ENCODE measurements at places on chromosomes 3 and 15. TPM values are rescaled to one million over a fixed set of nuclear protein-coding genes. Genes with fewer than 3 reads are reported as not detected.

Gene P2RY13
- not detected for total RNA-seq

Gene BSN
- total RNA-seq: 0.09 TPM

Gene CLRN1
- total RNA-seq: not detected

GRCh38 chr3:167852216-167852615, 116.7 kb downstream of the SERPINI1 start:
- H3K4me1 ChIP-seq: no peaks in the 10 kb centered on the region
- no peak for DNase-seq
- no peaks in the 10 kb centered on the region for H3K27me3 ChIP-seq

- no peak for DNase-seq
- H3K4me3 ChIP-seq: no peak overlapping the region
- peaks cover 3% of the 10 kb centered on the region for H3K36me3 ChIP-seq
- peaks cover 10% of the 10 kb centered on the region for H3K27me3 ChIP-seq
- H3K27ac ChIP-seq: no peak overlapping the region
- no peaks in the 10 kb centered on the region for H3K4me1 ChIP-seq
These were observed 23.6 kb upstream of the TRIM59 start for GRCh38 chr3:160473221-160473620.

DNA sequence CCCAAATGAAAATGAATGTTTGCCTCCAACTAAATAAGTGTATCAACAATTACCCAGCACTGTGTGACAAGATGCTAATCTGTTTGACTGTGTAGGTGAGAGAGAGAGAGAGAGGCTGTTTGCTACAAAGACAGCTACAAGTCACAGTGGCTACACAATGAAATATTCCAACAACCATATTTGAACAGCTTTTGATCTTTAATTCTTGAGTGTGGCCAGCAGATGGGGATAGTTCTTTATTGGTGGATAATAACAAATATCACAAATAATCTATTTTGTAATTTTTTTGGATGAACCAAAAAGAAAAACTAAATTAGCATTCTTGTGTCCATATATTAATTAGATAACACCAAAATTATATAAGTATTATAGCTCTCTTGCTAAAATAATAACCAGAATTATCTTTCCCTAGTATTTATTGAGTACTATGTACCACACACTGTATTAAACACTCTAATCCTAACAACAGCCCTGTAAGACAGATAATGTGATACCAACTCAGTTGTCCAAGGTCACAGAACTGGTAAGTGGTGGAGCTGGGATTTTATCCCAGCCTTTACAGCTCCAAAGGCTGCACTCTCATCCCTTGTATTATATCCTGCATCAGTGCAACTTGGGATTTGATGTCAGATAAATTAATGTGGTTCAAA, 61.9 kb upstream of the C3orf80 start:
- H3K27me3 ChIP-seq: peaks cover 7% of the 10 kb centered on the region
- no peak overlapping the region for H3K27ac ChIP-seq

DNA sequence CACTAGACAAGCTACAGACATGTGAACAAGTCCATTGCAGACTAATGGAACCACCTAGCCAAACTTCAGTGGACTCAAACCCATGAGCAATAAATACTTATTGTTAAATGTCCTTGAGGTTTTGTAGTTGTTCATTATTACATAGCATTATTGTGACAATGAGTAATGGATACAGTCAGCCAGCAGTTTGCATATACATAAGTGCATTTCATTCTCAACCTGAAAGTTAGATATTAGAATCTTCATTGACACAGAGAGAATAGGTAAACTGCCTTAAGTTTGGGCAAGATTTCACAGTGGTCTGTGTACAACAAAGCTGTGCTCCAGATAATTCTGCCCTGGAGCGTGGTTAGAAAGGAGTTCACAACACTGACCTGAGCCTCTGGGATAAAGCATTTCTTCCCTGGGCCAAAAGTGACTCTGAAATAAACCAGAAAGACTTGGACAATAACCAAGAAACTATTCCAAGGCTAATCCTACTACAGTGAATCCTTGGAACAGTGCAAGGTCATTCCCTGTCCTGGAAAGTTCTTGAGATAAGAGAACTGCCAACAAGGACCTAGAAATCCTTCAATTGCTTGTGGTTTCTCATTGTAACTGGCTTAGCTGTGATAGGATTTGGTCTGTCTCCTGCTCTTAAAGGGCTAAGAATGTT, 225.5 kb upstream of the STT3B start:
- no peak overlapping the region for H3K27ac ChIP-seq
- peaks cover 8% of the 10 kb centered on the region for H3K4me1 ChIP-seq
- DNase-seq: no peak
- no peak overlapping the region for H3K4me3 ChIP-seq
- H3K36me3 ChIP-seq: no peaks in the 10 kb centered on the region

GRCh38 chr3:190699776-190700175, 162.7 kb downstream of the GMNC start:
- no peak overlapping the region for H3K27ac ChIP-seq
- H3K27me3 ChIP-seq: peaks cover 29% of the 10 kb centered on the region
- no peak for DNase-seq
- H3K4me1 ChIP-seq: no peaks in the 10 kb centered on the region
- H3K4me3 ChIP-seq: no peak overlapping the region
- H3K36me3 ChIP-seq: no peaks in the 10 kb centered on the region

- H3K4me3 ChIP-seq: no peak overlapping the region
- no peaks in the 10 kb centered on the region for H3K4me1 ChIP-seq
- H3K27ac ChIP-seq: no peak overlapping the region
- no peak for DNase-seq
These were observed 12.0 kb downstream of the GREM1 start for GRCh38 chr15:32729700-32730395.

DNA sequence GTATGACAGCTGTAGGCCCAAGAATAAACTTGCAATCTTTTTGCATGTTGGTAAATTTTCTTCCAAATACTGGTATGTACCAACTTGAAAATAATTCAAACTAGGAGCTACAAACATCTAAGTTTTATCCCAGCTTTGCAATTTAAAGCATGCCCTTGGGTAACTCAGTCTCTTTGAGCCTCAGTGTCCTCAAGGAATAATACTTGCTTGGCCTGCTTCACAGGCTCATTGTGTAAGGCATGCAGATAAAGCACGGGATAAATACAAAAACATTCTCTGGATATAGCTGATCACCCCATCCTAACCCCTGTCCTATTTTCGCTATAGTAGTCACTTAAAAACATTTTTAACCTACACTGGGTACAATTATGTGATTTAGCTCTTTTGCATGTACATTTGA, 9.6 kb upstream of the TMEM44 start:
- DNase-seq: no peak
- no peaks in the 10 kb centered on the region for H3K27me3 ChIP-seq
- peaks cover 6% of the 10 kb centered on the region for H3K4me1 ChIP-seq
- H3K4me3 ChIP-seq: no peak overlapping the region

GRCh38 chr3:62527474-62527873, 154.1 kb upstream of the FEZF2 start:
- no peak overlapping the region for H3K27ac ChIP-seq
- no peaks in the 10 kb centered on the region for H3K36me3 ChIP-seq
- H3K27me3 ChIP-seq: peaks cover 3% of the 10 kb centered on the region
- no peaks in the 10 kb centered on the region for H3K4me1 ChIP-seq
- H3K4me3 ChIP-seq: no peak overlapping the region
- no peak for DNase-seq

- no peaks in the 10 kb centered on the region for H3K27me3 ChIP-seq
- DNase-seq: no peak
- no peaks in the 10 kb centered on the region for H3K4me1 ChIP-seq
These were observed 36.7 kb downstream of the PLOD2 start for GRCh38 chr3:146124126-146124801.

- H3K36me3 ChIP-seq: peaks cover 47% of the 10 kb centered on the region
- peaks cover 37% of the 10 kb centered on the region for H3K4me1 ChIP-seq
- no peaks in the 10 kb centered on the region for H3K27me3 ChIP-seq
- H3K27ac ChIP-seq: peak overlapping the region; percentile 89
- peak overlapping the region; percentile 69 for H3K4me3 ChIP-seq
- peak; percentile 83 for DNase-seq
These were observed 43.5 kb downstream of the ACAD9 start for GRCh38 chr3:128922804-128923459.

GRCh38 chr15:68783226-68784058, 37.3 kb downstream of the ANP32A start:
- H3K36me3 ChIP-seq: peaks cover 63% of the 10 kb centered on the region
- peak; percentile 79 for DNase-seq
- peaks cover 43% of the 10 kb centered on the region for H3K4me1 ChIP-seq
- no peaks in the 10 kb centered on the region for H3K27me3 ChIP-seq

- no peaks in the 10 kb centered on the region for H3K27me3 ChIP-seq
- H3K4me3 ChIP-seq: no peak overlapping the region
- peaks cover 20% of the 10 kb centered on the region for H3K4me1 ChIP-seq
- H3K27ac ChIP-seq: no peak overlapping the region
- no peak for DNase-seq
These were observed 11.1 kb downstream of the OR5K2 start for GRCh38 chr3:98508582-98508981.

All from activated CD8-positive, alpha-beta T cell treated with anti-CD3 and anti-CD28 coated beads for 36 hours (primary cell).